ENCODE measurements at places on chromosomes 6 and 20. TPM values are rescaled to one million over a fixed set of nuclear protein-coding genes. Genes with fewer than 3 reads are reported as not detected.

DSP gene
- 88.6 TPM for polyA plus RNA-seq

LATS1 gene
- 35.8 TPM for polyA plus RNA-seq

PEX7 gene
- 13.8 TPM for polyA plus RNA-seq

PGK2 gene
- not detected for polyA plus RNA-seq

GMDS gene
- 70.8 TPM for polyA plus RNA-seq

ZNF343 gene
- 16.3 TPM for polyA plus RNA-seq

NKX2-4 gene
- not detected for polyA plus RNA-seq

ALDH8A1 gene
- 22.8 TPM for polyA plus RNA-seq

SPTLC3 gene
- polyA plus RNA-seq = 19.6 TPM

DEFB124 gene
- polyA plus RNA-seq = not detected

RFX6 gene
- polyA plus RNA-seq = 0.07 TPM

SPEF1 gene
- 1.3 TPM for polyA plus RNA-seq

SCRT2 gene
- 0.04 TPM for polyA plus RNA-seq

CCNC gene
- 83.3 TPM for polyA plus RNA-seq

MUC22 gene
- not detected for polyA plus RNA-seq

HMGN3 gene
- polyA plus RNA-seq = 403 TPM

PNPLA1 gene
- 3.0 TPM for polyA plus RNA-seq

FAM209B gene
- polyA plus RNA-seq = not detected

SLC32A1 gene
- polyA plus RNA-seq = 1.2 TPM

GNRH2 gene
- 0.34 TPM for polyA plus RNA-seq

ADGB gene
- polyA plus RNA-seq = 0.67 TPM

EDN1 gene
- 4.8 TPM for polyA plus RNA-seq

BFSP1 gene
- polyA plus RNA-seq = 3.9 TPM

TGM3 gene
- 0.99 TPM for polyA plus RNA-seq

FRK gene
- 4.9 TPM for polyA plus RNA-seq

FAM184A gene
- polyA plus RNA-seq = 11.5 TPM

KHDC1 gene
- 8.6 TPM for polyA plus RNA-seq

KHDRBS2 gene
- 3.0 TPM for polyA plus RNA-seq

GSTA4 gene
- polyA plus RNA-seq = 107 TPM

TXLNB gene
- polyA plus RNA-seq = 2.4 TPM

SLC22A3 gene
- polyA plus RNA-seq = 5.0 TPM

RNF182 gene
- 3.2 TPM for polyA plus RNA-seq

TPD52L1 gene
- 109 TPM for polyA plus RNA-seq

HAO1 gene
- 0.15 TPM for polyA plus RNA-seq

ADGRB3 gene
- 5.1 TPM for polyA plus RNA-seq

GMPR gene
- 14.9 TPM for polyA plus RNA-seq
